ENCODE measurements at places on chromosomes 1 and 21.

DNA sequence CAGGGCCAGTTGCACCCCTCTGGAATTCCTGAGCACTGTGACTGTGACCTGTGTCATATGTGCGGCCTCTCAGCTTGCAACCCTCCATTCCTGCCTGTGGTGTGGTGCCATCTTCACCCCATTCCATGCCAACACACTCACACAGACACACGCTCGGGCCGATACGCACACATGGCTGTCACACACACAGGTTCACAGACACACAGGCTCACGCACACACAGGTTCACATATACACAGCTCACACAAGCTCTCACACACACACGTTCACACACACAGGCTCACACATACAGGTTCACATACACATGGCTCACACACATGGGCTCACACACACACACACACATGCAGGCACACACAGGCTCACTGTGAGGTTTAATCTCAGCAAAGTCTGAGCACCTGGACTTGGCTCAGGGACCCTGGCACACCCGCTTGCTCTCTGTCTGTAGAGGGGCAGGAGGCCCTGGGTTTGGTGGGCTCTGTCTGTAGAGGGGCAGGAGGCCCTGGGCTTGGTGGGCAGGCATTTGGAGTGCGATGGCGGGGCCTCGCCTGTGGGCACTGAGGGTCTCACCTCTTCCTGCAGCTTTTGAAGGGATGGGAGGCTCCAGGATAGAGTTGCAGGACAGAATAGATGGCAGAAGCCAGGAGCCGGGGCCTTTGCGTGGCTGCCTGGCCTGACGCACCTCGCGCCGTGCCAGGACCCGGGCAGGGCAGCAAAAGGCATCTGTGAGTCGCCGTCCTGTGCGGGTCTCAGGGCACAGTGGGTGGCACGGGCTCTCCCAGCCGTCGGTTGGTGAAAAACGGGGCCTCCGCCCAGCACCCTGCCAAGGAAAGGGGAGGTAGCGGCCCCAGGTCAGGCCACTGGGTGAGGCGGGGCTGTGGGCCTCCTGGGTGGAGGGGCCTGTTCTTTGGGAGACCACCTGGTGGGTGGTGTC lies 17.1 kb downstream of the COL18A1 start:
- no peak for DNase-seq

DNA sequence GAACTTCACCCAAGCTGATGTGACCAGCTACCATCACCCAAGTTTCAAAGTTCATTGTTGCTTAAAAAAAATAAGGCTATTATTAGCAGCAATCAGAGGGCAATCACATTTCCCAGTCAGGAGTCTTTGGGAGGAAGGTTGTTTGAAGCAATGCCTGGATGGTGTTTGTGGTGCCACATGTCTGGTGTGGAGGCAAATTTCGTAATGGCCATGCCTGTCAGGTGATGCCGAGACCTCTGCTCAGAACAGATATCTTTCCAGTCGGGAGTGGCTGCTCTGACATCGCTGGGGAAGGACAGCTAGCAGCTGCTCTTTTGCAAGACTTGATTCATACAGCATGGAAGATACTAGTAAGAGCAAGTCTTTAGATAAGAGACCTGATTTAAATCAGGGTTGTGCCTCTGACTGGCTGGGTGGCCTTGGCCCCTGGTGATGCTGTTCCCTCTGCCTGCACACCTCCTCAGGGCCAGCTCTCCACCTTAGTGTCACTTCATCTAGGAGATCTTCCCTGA lies 187.8 kb upstream of the JUN start:
- no peak for DNase-seq

DNA sequence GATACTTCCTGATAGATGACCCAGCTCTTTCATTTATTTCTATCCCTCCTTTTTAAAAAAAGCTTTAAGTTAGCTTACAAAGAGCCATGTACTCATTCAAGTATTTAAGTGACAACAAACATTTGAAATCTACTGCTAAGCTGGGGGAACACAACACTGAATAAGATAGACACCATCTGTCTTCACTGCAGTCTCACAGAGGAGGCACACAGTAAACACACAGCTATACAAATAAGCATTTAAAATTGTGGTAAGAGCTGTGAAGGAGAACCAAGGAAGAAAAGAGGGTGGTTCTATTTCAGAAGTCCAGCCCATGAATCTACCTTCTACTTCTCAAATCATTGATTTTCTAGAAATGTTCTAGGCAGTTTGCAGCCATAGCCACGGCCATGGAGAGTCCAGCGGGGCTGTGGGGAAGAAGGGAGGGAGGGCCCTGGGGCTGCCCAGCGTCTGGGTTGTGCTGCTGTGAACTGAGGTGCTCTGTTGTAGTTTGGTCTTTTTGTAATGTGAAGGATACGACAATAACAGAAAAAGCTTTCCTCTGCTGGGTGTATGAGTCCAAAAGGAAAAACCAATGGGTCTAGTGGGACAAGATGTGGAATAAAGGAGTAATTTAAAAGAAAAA lies 28.2 kb downstream of the PRDM2 start:
- no peak for DNase-seq

- no peak for DNase-seq
Measured at GRCh38 chr1:19750101-19750881, 49.4 kb downstream of the TMCO4 start.

- no peak for DNase-seq
Measured at GRCh38 chr21:28657566-28657965, 335.1 kb downstream of the LTN1 start.

- DNase-seq = no peak
Measured at GRCh38 chr1:110961902-110962301, 1.8 kb downstream of the LRIF1 start.

DNA sequence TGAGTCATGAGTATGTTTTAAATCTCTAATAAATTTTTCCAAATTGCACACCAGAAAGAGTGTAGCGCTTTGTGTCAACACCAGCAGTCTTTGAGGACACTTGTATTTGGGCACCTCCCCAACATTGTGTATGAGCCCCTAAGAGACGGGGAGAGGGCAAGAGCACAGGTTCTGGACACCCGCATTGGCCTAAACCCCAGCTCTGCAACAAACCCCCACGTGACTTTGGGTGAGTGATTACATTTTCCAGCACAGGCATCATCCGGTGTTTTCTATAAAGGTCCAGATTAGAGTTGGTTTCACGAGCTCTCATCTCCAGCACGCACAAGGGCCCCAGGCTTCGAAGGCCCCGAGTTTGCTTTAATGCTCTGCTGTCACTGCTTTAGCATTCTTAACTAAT lies 66.3 kb upstream of the SLC45A1 start:
- no peak for DNase-seq

GRCh38 chr1:228362141-228362883 lies 44.3 kb downstream of the TRIM11 start:
- DNase-seq = no peak

- DNase-seq = no peak
Measured at GRCh38 chr1:16167331-16168143, 11.7 kb upstream of the EPHA2 start.

- no peak for DNase-seq
Measured at GRCh38 chr1:224168859-224169380, 14.1 kb upstream of the DEGS1 start.

DNA sequence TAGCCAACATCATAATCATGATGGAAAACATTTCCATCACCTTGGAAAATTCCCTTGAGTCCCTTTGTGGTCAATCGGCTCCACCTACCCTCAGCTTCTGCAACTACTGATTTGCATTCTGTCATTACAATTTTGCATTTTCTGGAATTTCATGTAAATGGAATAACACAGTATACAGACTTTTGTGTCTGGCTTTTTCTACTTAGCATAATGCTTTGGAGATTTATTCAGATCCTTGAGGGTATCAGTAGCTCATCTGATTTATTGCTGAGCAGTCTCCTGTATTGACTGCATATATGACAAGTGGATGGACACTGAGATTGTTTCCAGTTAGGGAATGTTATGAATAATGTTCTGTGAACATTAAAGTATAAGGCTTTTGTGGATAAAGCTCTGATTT lies 358.3 kb downstream of the USP25 start:
- DNase-seq = no peak

- DNase-seq = no peak
Measured at GRCh38 chr1:60600532-60600931, 481.8 kb upstream of the NFIA start.

- DNase-seq = no peak
Measured at GRCh38 chr1:210942513-210942912, 191.4 kb downstream of the KCNH1 start.

DNA sequence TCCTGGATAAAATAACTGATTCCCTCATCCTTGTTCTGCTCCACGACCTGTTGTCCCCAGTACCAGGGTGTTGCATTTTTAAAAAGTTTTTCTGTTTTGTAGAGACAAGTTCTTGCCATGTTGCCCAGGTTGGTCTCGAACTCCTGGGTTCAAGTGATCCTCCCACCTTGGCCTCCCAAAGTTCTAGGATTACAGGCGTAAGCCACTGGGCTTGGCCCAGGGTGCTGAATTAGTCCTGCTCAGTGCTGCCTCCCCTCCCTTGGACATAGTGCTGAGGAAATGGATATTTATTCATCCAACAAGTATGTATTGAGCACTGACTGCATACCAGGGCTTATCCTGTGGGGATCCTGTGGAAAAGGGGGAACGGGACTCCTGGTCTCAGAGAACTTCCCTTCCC lies 126.4 kb downstream of the PTPRU start:
- DNase-seq = no peak

GRCh38 chr1:219417610-219418009 lies 195.3 kb downstream of the ZC3H11B start:
- DNase-seq = no peak

DNA sequence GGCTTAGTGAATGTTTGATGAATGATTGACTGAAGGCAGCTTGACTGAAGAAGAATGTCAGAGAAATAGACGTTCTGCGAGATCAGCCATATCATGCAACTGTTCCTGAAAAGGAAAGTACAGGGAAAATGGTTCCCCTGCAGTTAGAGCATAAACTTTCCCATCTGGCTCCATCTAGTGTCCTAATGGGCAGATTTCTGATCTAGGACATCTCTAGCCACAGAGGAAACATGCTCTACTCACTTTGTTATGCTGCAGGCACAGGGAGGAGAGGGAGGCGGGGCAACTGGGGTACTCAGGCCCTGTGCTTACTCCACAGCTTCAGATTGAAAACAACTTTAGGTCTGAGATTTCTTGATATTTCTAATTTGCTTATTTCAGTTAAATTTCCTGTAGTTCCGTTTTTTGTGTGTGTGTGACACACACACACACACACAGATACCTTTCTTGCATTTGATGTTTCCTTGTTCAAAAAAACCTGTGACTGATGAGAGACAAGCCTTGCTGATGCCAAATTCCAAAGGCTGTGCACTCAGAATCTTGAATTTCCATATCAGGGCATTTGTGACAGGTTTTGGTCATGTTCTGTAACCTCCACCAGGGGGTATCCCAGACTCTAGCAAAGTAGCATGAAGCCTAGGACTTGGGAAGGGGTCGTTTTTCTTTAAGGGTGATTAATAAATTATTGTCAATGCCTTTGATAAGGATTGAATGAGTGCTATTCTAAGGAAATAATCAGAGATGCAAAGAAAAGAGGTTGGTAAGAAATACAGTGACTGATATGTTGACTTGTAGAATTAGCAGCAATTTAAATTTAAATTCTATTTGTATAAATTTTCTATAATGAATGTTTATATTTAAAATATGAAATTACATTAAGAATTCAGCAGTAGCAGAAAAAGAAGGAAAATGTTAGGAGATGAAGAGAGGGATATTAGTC lies 139.7 kb upstream of the BEND5 start:
- DNase-seq = no peak

- DNase-seq = no peak
Measured at GRCh38 chr1:167431909-167432650, 86.2 kb downstream of the CD247 start.

DNA sequence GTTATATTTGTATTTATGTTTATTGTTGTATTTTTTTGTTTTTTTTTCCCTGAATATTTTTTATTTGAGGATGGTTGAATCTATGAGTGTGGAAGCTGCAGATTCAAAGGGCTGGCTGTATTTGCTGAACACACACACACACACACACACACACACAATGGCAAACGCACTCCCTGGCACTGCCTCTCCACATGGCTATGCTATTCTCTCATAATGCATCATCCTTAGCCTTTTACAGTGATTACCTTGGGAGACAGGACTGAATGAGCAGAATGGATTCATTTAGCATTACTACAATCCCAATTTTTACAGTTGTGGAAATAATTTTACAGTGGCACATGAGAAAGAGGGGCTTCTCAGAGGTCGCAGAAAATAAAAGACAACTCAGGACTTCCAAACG lies 390.1 kb downstream of the PCP4 start:
- DNase-seq = no peak

DNA sequence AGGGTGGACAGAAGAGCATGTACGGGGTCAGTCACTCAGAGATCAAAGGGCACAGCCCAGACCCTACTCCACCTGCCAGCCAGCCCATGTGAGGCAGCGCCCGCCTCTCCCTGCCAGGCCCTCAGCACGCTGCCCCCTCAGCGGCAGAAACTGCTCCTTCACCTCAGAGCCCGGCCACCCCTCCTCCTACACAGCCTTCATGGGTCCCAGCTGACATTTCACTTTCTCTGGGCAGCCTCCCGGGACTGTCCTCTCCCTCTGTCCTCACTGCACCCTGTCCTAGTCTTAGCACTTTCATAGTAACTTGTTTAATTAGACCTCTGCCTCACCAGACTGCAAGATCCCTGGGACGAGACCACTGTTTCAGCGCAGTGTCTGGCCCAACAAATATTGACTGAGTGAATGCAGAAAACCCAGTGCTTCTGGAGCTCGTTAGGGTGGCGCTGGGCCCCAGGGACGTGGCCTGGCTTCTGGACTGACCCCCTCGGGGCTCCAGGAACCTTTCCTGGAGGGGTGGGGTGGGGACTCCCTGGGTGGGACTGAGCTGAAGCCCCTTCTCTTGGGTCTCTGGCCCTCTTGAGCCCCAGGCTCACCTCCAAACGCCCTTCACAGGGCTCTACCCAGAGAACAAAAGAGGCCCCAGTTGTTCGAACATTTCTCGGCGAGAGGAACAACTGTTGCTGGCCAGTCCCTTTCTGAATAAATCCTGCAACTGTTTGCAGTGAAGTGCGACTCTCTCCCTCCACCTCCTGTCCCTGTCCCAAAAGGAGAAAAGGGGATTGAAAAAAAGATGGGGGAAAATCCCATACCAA lies 114.9 kb downstream of the CASZ1 start:
- no peak for DNase-seq

DNA sequence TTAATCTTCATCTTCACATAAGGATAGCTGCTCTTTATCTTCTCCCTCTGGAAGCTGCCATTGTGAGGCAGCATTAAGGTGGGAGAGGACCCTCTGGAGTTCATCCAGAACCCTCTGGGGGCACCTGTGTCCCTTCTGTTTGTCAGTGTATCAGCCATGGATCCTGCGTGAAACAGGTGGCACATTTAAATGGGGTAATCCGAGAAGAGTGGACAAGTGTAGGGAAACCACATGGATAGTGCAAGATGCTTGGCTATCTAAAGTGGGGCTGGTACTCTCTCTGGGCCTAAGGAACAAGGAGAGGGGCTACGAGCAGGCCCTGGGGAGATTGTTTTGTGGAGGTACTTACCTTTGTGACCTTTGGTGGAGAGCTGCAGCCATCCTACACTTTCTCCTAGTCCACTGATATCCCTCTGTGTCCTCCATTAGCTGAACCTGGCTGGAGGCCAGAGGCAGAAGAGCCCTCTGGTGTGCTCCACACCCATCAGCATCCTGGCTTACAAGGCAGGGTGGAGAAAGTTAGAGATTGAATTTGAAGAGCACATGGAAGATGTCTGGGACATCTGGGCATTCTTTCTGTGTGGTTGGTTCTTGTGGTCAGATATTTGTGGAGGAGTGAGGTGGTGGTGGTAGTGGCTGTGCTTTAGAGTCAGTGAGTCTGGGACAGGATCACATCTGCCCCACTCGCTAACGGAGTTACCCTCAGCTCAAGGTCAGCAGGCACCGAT lies 117.7 kb downstream of the FGGY start:
- DNase-seq = no peak

- DNase-seq = no peak
Measured at GRCh38 chr1:115255154-115255553, 82.9 kb downstream of the NGF start.

- no peak for DNase-seq
Measured at GRCh38 chr1:68815632-68816031, 318.8 kb upstream of the DEPDC1 start.

Data from stimulated activated CD8-positive, alpha-beta memory T cell treated with anti-CD3 and anti-CD28 coated beads, Interleukin-4, amount 100 ng/mL, for 1 hour (primary cell).